ENCODE measurements at places on chromosomes 13 and 19.

- DNase-seq, result no peak
Measured at GRCh38 chr19:29321116-29321515, 108.2 kb upstream of the UQCRFS1 start.

- peak; percentile 91 for DNase-seq
Measured at GRCh38 chr19:11581740-11582139, 4.3 kb upstream of the ACP5 start.

DNA sequence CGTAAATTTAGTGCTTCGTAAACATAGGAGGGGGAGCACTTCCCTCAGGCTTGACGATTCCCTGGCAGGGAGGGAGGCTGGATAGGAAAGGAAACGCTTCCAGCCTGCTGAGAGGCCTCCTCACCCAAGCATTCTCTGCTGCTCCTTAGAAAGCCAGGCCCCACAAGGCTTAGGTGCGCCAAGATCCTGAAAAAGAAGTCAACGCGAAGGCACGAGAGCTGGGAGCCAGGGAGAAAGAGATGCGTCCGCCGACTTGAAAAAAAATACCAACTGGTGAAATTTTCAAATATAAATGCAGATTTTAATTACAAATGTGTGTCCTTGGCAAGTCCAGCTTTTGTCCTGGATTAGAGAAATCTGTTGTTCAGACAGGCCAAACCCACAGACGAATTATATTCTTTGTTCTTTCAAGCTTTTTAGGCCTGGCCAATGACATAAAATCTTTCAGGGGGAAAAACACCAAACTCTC lies 64.0 kb downstream of the ALOX5AP start:
- DNase-seq, result no peak

- no peak for DNase-seq
Measured at GRCh38 chr13:66305961-66306617, 924.0 kb downstream of the PCDH9 start.

- no peak for DNase-seq
Measured at GRCh38 chr13:74336546-74336945, 202.3 kb upstream of the KLF12 start.

DNA sequence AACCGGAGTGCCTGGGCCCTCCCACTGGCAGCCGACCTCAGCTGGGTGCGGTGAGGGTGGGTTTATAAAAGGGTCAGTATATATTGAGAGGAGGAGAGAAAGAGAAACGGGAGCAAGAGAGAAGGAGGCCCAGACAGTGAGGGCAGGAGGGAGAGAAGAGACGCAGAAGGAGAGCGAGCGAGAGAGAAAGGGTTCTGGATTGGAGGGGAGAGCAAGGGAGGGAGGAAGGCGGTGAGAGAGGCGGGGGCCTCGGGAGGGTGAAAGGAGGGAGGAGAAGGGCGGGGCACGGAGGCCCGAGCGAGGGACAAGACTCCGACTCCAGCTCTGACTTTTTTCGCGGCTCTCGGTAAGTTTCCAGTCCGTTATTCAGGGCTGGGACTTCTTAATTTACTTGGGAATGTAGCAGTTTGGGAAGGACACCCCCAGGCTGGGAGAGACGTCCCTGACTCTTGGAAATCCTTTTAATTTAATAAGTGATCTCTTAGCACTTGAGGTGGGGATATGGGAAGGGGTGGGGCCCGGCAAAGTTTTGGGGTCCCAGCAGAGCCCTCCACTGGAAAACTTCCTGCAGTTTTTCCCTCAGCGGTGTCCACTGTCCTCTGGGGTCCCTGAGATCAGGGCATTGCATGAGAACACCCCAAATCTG lies at the start of gene EMP3:
Gene EMP3, plus strand, starts transcription at position 288 of the 646 bp plus-strand sequence. CDS start 1,293 bp downstream, outside the sequence.
- DNase-seq, result peak; percentile 79

DNA sequence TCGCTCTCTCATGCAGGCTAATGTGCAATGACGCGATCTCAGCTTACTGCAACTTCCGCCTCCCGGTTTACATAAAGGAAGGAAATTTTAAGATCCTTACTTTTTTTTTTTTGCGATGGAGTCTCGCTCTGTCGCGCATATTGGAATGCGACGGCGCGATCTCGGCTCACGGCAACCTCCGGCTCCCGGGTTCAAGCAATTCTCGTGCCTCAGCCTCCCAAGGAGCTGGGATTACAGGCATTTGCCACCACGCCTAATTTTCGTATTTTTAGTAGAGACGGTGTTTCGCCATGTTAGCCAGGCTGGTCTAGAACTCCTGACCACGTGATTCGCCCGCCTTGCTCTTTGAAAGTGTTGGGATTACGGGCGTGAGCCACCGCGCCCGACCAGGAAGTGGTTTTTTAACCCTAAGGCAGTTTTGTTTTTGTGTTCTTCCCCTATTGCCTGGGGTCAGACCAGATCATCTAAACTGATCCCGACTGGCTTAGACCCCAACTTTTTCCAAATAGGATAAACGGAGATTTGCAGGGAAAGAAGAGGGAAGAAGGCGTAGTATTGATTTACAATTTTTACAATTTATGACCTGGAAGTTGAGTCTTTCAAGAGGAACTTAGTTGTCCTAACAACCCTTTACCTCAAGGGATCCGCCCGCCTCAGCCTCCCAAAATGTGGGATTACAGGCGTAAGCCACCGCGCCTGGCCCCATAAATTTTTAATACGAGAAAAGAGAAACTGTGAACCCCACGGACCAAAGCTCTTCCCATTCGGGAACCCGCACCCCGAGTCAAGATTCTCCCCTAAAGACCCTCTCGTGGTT lies 142.0 kb downstream of the ZNF737 start:
- DNase-seq, result peak; percentile 53

- DNase-seq, result peak; percentile 34
Measured at GRCh38 chr19:7870571-7871436, 3.4 kb downstream of the PRR36 start.

DNA sequence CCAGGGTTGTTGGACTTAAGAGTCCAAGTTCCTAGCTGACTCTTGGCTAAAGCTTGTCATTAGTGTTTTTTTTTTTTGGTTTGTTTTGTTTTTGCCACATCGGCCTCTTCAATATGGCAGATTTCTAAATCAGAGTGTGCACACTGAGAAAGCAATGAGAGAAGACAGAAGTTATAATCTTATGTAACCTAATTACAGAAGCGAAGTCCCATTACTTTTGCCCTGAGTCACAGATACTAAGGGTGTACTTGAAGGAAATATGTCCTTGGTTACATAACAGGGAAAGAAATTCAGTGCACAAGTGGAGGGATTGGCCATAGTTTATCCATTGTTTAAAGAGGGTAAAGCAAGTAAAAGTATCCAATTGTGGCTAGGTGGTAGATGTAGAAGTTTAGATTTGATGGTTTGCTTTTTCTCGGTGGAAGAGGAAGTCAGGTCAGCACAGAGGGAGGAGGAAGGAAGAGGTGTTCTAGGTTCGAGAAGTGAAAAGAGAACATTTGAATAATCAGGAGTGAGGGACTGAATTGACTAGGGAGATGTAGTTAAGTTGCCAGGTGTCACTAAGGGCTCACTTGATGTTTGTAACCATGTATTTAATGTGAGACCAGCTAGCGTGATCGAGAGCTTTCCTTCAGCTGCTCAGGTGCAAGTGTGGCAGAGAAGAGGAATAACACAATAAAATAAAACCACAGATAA lies 12.2 kb downstream of the GTF2F2 start:
- DNase-seq, result peak; percentile 46

DNA sequence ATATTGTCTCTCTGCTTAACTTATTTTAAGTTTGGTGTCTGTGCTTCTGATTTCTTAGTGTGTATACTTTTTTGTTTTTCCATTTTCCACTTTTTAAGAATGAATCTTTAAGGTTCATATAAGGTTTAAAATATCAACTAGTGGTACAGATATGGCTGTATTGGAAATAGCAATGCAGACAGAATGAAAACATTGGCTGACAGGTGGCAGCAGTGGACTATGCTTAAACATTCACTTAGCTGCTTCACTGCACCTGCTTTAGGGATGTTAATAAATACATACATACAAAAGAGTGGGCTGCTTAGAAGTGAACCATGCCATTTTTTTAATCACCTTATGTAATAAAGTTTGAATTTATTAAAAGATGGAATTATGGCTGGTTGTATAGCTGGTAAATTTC lies 27.3 kb downstream of the TM9SF2 start:
- DNase-seq, result no peak

DNA sequence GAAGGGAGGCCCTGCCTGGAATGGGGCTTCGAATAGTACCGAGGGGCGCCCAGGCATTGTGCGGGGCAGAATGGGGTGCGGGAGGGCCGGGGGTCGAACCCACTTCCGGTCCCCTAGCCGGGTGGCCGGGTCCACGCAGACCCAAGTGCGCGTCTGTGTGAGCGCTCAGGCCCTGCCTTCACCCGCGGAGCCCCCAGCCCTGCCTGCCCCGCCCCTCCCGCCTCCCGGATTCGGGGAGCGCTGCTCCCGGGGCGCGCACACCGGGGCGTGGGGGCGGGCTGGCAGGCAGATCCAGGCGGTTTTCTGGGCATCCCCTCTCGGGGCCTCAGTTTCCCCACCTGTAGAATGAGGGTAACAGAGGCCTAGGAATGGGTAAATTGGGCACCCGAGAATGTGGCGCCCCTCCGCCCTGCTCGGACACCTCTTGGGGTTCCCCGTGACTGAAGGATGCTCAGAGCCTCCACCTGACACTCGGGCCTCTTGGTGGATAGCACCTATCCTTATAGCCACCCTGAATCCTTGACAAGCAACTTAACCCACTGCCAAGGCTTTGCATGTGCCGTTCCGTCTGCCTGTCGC lies 682 bp downstream of the PIK3R2 start:
- no peak for DNase-seq

DNA sequence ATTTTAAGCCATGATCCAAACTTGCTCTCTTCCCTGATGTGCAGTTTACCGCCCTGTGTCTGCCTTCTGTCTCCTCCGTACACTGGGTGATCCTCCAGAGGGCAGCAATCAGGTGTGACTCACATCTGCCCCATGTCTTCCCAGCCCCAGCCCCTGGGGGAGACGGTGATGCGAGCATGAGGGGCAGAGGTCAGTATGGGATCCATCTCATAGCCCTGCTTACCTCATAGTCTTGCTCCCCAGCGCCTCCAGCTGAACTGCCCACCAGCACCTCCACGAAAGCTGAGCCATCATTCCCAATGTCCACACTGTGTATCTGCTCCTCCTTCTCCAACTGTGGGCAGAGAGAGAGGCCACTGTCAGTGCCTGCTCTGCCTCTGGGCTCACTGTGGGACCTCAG lies 14.6 kb downstream of the XRCC1 start:
- peak; percentile 49 for DNase-seq

DNA sequence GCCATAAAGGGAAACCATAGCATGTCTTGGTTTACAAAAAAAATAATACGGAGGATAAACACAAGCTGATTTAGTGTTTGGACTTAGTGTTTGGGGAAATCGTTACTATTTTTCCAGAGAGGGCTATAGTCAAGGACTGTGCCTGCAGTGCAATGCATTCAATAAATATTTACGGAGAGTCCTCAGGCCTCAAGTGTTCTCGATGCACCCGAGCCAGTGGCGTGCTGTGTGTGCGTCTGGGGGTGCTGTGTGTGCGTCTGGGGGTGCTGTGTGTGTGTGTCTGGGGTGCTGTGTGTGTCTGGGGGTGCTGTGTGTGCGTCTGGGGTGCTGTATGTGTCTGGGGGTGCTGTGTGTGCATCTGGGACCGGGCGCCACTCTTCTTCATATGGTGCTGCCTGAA lies 71.7 kb upstream of the GTF3A start:
- no peak for DNase-seq

DNA sequence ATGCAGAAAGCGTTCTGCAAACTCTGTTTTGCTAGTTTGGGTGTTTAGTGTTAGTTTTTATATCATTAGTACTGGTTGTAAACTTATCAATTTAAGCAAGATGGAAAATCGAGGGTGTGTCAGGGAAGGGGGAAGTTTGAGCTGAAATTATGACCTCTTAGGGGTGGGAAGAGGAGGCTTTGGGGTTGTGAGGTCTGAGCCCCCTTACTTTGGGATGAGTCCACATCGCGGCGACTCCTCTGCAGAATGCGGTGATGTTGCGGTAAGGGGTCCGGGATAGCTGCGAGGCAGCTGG lies 743 bp upstream of the NDUFS7 start:
- no peak for DNase-seq

GRCh38 chr19:56105090-56105701 lies 15.9 kb downstream of the ZNF787 start:
- DNase-seq, result peak; percentile 67

GRCh38 chr13:74715718-74716117 lies 581.5 kb upstream of the KLF12 start:
- no peak for DNase-seq

- no peak for DNase-seq
Measured at GRCh38 chr13:110572778-110573118, 11.2 kb upstream of the RAB20 start.

- DNase-seq, result no peak
Measured at GRCh38 chr13:50282016-50282415, 266.8 kb downstream of the KCNRG start.

DNA sequence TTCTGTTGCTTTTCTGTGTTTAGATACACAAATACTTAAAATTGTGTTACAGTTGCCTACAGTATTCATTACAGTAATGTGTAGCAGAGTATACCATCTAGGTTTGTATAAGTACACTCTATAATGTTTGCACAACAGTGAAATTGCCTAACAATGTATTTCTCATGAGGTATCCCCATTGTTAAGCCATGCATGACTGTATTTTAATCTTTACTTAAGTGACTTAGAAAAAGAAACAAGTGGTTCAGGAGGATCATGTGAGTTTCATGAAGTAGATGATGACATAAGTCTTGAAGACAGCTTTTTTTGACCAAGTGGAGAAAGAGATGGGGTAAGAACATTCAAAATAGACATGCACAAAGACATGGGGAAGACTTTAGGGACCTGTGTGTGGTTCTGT lies 8.4 kb upstream of the KCTD4 start:
- peak; percentile 89 for DNase-seq

DNA sequence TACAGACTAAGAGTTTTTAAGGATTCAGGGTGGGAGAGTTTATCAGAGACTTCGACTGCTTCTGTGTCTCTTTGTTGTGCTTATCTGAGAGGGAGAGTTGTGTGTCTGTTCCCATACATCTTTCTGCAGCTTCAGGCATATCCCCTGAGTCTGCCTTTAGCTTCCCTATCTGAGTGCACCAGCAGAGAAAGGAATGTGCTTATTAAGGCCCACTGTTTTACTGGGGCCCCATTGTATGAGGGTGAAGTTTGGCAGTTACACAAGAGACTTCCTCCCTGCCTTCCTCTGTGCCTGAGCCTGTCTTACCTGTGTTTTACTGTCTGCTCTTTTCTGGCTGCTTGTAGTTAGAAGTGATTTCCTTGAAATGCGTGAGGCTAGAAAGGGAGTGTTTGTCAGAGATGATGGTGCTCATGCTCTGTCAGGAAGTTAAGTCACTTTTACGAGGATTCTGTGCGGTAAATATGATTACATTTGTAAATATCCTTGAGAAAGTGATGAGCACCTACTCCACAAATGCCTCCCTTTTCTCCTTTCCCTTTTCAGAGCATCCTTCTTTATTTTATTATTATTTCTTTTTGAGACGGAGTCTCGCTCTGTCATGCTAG lies 1228.9 kb upstream of the MIR17HG start:
- no peak for DNase-seq
